ENCODE measurements at places on chromosomes 7 and 10.

GRCh38 chr10:109374215-109374614 is 549.1 kb downstream of the XPNPEP1 start:
- DNase-seq = peak; percentile 3

GRCh38 chr10:79360499-79361342 is 13.5 kb downstream of the PPIF start:
- no peak for DNase-seq

- DNase-seq = no peak
Observed at GRCh38 chr10:44881649-44882048, 29.5 kb upstream of the TMEM72 start.

DNA sequence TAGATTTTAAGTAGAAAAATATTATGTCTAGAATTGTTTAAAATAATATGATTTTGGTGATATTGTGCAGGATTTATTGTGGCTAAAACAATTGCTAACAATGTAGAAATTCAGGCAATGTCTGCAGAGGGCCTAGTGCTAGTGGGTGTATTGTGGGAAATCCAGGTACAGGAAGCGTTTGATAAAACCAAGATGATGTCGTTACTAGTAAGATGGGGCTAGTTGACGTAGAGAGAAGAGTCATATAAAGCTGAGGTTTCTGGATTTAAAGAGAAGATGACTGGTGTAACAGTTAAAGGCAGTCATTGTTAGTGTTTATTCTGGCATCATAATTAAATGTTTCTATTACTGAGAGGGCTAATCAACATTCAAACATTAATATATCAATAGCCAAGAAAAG is 43.5 kb downstream of the ADK start:
- no peak for DNase-seq

- DNase-seq = no peak
Observed at GRCh38 chr7:24705461-24705954, 51.8 kb downstream of the GSDME start.

GRCh38 chr10:5835446-5836095 is 22.3 kb upstream of the GDI2 start:
- DNase-seq = no peak

DNA sequence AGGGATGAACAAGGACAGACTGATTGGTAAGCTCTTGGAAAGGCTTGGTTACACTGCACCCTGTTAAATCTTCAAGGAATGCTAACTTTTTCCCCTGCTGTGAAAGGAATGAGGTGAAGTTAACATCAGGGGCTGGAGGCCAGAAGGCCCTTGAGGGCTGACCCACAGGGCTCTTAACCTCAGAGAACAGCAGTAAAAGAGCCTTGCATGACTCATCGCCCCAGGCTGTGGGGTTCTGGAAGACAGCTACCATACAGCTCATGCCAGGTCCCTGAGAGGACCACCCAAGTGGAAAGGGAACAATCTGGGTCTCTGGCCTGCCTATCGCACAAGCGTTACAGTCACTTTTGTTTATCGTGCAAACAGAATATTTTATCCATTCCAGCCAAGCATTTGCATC is 54.4 kb downstream of the CYP2C9 start:
- no peak for DNase-seq

GRCh38 chr10:110361800-110362456 is 57.2 kb upstream of the SMNDC1 start:
- DNase-seq = no peak

DNA sequence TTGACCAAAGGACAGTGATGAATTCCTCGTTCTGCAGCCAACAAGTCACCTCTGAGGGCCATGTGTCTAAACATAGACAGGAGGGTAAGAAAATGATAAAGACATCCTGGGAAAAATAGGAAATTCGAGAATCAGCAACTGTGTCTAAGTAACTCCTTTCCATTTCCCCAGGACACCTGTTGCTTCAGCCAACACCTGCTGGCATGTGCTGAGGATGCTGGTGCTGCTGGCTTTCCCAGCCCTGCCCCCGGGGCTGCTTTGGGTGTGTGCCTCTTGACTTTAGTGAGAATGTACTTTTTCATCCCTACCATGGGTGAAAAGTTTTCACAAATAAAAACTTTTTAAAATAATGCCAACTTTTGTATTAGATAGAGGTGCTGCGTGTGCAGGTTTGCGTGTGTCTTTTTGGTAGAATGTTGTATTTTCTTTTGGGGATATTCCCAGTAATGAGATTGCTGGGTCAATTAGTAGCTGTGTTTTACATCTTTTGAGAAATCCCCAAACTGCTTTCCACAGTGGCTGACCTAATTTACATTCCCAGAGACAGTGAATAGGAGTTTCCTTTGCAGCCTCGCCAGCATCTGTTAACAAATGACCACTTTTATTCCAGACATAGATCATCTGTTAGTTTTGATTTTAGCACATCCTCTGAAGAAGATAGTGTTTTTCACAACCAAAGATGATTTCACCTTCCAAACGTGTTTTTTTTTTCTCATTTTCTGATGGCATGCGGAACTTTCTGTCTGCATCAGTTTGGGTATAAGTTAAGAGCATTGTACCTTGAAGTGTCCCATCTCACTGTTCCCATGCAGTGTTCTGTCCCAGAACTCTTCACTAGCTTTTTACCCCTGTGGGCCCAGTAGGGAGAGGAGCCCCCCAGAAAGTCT is 104.2 kb upstream of the ACBD5 start:
- no peak for DNase-seq

DNA sequence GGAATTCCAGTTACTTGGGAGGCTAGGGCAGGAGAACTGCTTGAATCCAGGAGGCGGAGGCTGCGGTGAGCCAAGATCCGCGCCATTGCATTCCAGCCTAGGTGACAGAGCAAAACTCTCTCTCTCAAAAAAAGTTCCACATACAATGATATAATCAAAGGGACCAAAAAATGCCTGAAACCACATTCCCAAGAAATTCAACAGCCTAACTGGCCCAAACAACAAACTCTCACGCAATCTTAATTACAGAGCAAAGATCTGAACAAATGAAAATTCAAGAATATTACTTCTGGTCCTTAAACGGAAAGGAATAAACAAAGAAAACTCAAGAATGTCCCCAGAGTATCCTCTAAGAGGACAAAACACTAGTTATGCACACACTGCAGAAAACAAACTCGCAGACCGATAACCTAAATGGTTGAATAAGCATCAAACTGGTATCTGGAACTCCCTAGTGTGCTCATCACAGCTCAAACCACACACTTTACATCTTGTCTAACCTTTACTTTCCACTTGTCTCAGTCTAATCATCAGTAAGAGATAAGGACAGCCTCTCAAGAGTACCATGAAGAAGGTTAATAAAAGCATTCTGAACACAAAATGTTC is 3.7 kb downstream of the OGA start:
- DNase-seq = no peak

DNA sequence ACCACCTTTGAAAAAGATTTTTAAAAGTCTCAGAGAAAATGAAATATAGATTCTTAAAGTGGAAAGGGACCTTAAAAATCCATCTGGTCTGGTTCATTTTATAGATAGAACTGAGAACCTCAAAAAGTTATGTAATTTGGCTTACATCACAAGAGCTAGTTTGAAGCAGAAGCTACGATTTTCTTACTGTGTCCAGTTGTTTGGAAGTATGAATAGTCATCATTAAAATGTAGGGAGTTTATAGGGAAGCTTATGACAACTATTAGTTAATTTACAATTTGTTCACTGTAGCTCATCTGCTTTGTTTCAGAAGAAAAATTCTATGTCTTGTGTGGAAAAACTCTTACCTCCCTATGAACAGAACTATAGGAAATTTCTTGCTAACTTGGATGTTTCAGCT is 26.9 kb downstream of the ZEB1 start:
- DNase-seq = no peak

- peak; percentile 88 for DNase-seq
Observed at GRCh38 chr7:40986351-40986873, 716.5 kb downstream of the INHBA start.

DNA sequence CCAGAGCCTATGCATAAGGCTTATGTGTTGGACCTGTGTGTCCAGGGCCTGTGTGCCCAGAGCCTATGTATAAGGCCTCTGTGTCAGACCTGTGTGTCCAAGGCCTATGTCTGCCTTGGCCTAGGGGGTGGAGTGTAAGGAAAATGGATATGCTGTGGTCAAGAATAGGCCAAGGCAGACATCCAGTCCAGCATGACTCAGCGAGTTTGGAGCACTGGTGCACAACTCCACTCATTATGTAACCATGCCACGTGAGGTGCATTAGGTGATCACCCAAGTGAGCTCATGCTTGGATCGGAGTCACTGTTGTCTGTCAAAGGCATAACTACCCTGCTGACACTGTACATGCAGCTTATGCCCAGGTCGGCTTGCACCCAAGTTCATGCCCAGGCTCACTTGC is 238.9 kb downstream of the CACNA2D1 start:
- DNase-seq = peak; percentile 62

DNA sequence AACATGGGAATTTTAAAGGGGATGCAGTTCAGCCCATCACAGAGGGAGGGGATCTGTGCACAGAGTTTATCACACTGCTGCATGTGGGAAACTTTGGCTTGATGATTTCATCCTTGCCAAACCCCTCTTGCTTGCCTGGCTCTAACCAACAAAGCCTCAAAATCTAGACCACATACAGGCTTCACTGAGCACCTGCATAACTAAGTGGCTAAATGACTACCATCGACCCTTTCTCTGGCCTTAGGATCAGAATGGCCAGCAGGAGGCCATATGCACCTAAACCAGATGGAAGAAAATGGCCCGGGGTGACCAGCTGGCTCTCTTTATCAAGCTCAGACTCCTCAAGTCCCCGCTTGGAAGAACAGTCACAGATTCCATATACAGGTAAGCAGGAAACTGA is 15.6 kb upstream of the ZNF25 start:
- DNase-seq = no peak

DNA sequence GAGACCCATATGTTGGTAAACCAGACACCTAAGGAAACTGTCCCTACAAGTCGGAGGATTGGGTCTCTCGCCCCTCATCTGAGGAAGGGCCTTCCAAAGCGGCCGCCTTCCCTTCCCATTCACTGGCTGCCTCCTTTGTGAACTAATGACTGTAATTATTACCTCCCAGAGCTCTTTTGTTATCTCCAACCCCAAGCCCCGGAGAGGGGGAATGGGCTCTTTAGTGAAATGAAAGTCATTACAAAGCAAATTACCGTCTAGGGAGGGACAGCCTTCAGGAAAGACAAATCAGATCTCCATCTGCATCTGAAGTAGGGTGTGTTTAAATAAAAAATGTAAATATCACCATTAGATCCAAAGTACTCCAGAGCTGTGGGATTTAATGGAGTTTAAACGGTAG is 2.6 kb upstream of the GAD2 start:
- DNase-seq = no peak

GRCh38 chr10:128400564-128400963 is 274.3 kb upstream of the MKI67 start:
- DNase-seq = no peak

- peak; percentile 69 for DNase-seq
Observed at GRCh38 chr10:10792681-10793080, 225.0 kb upstream of the CELF2 start.

- no peak for DNase-seq
Observed at GRCh38 chr10:27390681-27391080, 113.4 kb upstream of the RAB18 start.

- no peak for DNase-seq
Observed at GRCh38 chr7:150945853-150946420, 32.2 kb downstream of the KCNH2 start.

DNA sequence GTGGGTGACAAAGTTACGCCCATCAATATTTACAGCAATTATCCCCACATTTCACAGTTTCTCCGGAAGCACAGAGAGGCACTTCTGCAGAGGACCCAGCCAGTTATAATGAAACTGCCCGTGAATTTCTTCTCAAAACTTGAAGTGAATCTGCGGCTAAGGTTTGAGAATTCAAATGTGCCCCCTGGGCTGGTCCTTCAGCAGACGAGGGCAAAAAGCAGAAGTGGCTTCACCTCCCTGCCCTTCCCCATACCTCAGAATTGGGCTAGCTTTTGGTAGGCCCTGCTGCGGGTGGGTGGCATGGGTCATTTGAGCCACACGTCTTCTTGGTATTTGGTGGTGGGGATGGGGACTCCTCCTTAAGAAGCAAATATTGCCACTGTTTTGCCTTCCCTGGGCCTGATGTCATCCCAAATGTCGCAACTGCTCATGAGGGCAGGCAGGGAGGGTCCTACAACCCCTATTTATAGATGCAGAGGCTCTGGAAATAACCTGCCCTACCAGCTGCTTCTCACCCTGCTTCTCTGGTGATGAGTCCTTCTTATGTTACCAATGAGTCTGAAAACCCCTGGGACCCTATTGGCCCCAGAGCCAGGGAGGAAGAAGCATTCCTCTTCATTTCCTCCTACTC is 16.6 kb upstream of the WDFY4 start:
- DNase-seq = no peak

GRCh38 chr7:92292981-92293380 is 47.2 kb downstream of the ANKIB1 start:
- no peak for DNase-seq

DNA sequence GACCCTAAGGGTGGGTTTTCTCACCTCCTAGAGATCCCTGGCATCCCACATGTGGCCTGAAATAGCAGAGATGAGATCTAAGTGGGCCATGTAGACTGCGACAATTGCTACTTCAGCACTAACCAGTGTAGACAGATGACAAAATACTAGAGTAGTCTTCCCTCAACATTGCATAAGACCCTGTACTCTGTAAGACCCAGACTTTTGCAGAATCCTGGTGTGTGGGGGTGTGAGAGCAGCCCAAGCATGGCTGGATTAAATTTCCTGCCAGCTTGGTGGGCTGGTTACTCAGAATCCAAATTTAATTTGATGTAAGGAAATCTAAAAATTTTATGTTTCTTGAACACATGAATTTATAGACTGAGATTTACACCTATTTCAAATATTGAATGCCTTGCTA is 88.3 kb downstream of the ZNF365 start:
- no peak for DNase-seq

GRCh38 chr7:29915481-29916215 is 74.0 kb downstream of the SCRN1 start:
- no peak for DNase-seq

- DNase-seq = no peak
Observed at GRCh38 chr10:124176349-124177179, 83.2 kb upstream of the CHST15 start.

GRCh38 chr10:29081951-29082685 is 206.8 kb upstream of the LYZL1 start:
- no peak for DNase-seq

DNA sequence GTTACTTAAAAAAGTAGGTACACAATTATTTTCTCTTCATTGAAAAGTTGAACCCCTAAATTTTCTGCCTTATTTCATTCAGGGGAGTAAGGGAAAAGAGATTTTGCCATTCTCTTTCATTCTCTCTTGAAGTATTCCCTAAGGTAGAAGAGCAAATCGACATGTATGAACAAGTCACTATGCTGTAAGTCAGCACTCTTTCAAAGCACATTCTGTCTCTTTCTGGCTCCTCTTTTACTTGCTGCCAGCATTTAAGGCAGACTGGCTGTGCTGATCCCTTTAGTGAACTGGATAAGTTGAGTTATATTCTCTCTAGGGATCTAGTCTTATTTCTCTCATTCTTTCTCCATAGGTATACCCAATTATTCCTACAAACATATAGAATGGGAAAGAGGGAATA is 222.3 kb upstream of the ZWINT start:
- no peak for DNase-seq

- no peak for DNase-seq
Observed at GRCh38 chr10:126387931-126388911, at the start of gene ADAM12. Gene ADAM12 (minus strand): TSS chr10:126388477. CDS start chr10:126388145, 332 bp downstream.

- no peak for DNase-seq
Observed at GRCh38 chr7:10998996-10999757, 25.5 kb downstream of the PHF14 start.

- DNase-seq = no peak
Observed at GRCh38 chr10:97651773-97652172, 11.3 kb downstream of the PI4K2A start.

GRCh38 chr7:140641524-140642195 is 1.0 kb upstream of the DENND2A start:
- DNase-seq = no peak

All from AG04450 (cell line).